NCI-H526 (cell line): ENCODE measurements at places on chromosomes 16 and 17.
A peak's percentile ranks its signal among the peaks of the same experiment; 100 is the strongest.

DNA sequence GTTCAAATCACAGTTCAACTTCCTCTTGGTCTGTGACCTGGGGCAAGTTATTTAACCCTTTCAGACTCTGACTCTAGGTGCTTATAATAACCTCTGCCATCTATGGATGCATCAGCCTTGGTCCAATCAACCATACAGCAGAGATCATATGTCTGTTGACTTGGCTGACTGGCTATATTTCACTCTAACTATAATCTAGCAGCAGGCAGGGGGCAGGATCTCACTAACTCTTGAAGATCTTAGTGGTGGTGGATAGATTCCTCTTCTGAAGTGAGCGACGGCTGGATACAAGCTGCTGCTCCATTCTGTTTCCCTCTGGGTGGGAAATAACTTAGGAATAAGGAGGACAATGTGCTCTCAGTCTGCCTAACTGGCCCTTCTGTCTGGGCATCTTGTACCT is 146.6 kb downstream of the SKAP1 start:
- DNase-seq, result no peak

GRCh38 chr16:51834133-51834532 is 683.1 kb upstream of the SALL1 start:
- no peak for DNase-seq

DNA sequence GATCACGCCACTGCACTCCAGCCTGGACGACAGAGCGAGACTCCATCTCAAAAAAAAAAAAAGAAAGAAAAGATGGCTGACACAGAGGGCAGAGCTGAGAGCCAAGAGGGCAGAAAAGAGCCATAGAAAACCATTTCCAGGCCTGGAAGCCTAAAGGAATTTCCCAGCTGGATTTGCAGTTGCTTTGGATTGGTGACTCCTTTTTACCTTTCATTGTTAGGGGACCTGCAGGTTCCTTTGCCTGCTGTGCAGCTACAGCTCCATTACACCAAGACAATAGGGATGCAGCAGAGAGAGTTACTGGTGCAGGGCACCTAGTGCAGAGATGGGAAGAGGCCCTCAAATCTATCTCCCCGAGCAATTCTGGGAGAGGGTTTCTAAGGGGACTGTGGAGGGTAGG is 18.4 kb downstream of the ZNF668 start:
- DNase-seq, result no peak

- no peak for DNase-seq
Observed at GRCh38 chr16:50297301-50298074, 31.1 kb downstream of the ADCY7 start.

DNA sequence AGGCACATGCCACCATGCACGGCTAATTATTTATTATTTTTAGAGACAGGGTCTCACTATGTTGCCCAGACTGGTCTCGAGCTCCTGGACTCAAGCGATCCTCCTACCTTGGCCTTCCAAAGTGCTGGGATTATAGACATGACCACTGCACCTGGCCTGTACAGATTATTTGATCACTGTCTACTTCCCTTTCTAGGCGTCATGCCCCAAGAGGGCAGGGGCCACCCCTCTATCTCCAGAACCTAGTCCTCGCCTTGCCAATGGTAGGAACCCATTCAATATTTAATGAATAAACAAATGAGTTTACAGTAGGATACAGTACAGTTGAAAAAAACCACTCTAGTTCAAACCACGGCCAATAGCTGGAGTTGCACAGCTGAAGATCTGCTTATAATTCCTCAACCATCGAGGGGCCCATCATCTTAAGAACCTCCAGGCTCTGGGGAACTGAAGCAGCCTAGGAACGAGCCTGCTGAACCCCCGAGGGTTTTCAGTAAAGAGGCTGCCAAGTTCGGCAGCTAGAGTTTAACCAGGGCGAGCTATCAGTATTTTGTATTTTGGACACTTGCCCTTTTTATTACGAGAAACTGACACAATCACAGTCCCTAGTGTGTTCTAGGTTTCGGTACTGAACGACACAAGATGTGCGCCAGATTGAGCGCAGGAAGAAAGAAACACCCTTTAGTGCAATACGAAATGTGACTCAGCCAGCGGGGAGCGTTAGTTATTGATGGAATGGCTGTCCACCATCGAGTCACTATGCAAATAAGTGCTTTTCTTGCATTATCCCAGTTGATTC is 14.6 kb downstream of the ADCY9 start:
- no peak for DNase-seq

- DNase-seq, result peak; percentile 28
Observed at GRCh38 chr17:80777274-80777673, 214.4 kb upstream of the CHMP6 start.

- no peak for DNase-seq
Observed at GRCh38 chr16:78976212-78976611, 624.3 kb downstream of the MAF start.

GRCh38 chr17:66375121-66375520 is 72.7 kb downstream of the PRKCA start:
- no peak for DNase-seq

DNA sequence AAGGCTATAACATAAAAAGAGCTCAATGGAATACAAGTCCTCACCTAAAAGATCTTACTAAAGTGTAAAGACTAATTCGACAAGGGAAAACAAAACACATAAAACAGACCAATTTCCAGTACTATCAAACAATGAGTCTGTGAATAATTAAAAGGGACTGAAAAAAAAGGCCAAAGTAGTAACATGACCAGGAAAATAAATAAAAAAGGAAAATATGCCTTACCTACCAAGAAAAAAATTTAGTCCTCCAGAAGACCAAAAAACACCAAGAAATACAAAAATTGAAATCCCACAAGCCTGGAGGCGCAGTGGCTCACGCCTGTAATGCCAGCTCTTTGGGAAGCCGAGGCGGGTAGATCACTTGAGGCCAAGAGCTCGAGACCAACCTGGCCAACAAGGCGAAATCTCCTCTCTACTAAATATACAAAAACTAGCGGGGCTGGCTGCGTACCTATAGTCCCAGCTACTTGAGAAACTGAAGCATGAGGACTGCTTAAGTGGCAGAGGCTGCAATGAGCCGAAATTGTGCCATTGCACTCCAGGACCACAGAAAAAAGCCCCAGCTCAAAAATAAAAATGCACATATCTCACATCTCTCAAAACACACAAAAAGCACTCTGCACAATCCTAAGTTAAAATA is 60.8 kb downstream of the TEX14 start:
- DNase-seq, result peak; percentile 79

GRCh38 chr17:54117452-54117851 is 294.7 kb downstream of the KIF2B start:
- no peak for DNase-seq

DNA sequence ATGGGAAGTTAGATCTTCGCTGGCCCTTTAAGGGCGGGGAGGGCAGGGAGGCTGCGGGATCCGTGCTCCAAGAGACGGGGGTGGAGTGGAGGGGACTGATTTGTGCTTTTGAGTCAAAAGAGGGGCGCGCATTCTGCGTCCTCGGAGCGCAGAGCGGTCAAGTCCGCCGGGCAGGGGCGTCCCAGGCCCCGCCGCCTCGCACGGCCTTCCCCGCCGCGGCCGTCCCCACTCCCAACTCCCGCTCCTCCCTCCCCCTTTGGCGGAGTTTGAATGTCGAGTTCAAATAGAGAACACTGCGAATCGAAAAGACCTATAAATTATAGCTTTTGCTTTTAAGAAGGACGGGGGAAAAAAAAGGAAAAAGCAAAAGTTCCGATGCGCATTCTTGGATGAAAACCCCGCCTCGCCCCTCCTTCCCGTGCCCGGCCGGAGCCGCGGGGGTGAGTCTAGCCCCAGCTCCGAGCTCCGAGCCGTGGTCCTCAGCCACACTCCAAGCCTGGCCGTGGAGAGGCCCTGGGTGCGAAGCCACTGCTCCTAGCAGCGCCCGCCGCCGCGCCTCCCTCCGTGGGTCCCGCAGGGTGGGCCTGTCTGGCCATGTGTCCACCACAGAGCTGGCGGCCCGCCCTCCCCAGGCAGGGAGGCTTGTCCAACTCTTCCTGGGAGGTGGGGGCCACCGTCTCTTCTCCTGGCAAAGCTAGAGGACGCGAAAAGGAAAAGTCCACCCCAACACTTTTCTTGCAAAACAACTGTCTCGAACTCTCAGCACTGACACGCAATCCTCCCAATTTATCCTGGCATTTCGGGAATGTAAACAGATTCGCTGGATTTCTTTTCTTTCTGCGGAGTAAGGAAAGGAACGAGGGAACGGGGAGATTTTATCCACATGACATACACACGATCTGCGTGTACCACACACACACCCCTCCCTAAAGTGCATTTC is 3.6 kb downstream of the CBX8 start:
- DNase-seq, result no peak

DNA sequence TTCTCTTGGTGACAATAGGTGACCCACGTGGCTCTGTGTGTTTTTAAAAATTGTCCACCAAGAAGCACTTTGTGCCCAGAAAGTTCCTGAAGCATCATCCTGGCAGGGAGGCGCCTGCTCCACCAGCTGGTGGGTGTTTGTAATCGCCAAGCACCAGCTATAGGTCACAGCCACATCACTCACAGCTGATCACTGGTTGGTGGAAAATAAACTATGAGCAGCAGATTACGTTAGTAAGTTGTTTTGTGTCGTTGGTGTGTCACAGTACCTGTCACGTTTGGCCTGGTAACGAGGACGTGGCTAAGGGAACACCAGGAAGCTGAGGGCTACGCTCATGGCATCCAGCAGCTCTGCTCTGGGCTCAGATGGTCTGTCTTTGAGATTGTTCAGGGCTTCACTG is 10.1 kb downstream of the MRM3 start:
- no peak for DNase-seq

- DNase-seq, result peak; percentile 41
Observed at GRCh38 chr16:88508868-88509748, 56.0 kb downstream of the ZFPM1 start.

- no peak for DNase-seq
Observed at GRCh38 chr17:78800132-78800931, 18.3 kb upstream of the CYTH1 start.

DNA sequence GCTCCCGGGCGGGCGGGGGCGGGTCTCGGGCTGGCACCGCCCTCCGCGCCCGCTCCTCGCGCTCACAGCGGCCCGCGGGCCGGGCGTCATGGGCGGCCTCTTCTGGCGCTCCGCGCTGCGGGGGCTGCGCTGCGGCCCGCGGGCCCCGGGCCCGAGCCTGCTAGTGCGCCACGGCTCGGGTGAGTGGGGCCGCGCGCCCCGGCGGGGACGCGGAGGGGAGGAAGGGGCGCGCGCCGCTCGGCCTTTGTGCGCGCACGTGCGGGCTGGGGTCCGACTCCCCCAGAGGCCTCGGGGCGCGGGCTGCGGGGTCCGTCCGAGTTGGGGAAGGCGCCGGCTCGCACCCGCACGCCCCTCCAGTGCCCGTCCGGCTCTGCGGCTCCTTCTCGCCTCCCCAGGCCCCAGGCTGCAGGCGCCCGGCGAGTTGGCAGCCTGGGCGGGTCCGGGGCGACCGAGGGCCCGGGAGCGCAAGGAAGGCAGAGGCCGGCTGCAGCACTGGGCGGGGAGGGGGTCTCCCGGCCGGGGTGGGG is at the start of gene NME4:
Gene NME4, plus strand, starts transcription at position 65 of the 527 bp plus-strand sequence. Its CDS starts 24 bp downstream, at position 89.
- DNase-seq, result no peak

DNA sequence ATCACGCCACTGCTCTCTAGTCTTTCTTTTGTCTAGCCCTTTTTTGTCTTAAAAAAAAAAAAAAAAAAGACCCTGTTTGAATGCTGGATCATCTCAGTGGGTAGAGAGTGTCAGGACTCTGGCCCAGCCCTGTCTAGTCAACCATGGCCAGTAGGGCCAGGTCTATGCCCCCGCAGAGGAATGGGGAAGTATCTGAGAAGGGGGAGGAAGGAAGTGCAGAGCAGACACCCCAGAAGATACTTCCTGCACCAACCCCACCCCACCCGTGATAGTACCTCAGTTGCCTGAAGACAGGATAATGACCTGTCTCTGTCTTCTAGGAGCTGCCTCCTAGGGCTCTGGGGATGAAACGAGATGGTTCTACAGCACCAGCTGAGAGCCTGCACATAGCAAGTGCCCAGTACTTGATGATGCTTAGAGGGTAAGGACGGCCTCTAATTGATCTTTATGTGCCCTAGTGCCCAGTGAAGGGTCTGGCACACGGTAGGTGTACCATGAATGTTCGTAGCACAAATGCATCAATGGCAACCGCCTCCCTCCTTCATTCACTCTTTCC is 55.4 kb downstream of the ABAT start:
- no peak for DNase-seq

DNA sequence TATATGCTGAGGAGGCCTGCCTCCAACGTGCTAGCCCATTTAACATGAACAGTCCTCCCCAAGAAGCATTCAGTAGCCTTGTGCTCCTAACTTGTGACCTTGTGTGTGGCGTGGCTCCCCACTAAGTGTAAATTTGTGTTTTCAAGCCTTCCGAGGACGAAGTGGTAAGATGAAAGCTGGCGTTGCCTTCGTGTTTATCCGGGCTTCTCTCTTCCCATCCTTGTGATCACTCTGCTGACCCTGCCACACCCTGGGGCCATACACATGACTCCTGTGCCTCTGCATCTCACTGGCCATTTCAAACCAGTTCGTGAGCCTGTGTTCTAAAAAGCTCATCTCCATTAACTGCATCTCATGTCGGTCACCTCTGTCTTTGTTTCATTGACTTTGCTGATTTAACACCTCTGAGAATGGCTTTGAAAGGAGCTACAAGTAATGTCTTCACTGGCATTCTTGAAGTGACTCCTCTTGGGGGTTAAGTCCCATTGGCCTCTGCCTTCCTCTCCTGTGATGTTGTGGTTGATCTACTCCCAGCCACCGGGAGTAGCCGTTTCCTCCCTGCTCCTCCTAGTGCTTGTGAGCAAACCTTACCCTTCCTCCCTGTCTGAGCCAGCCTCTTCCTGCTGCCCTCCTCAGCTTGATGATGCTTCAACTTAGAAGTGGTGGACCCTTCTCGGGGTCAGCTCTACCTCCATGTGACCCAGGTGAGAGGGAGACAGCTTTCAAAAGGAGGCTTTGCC is 27.4 kb upstream of the NAGLU start:
- no peak for DNase-seq

- DNase-seq, result no peak
Observed at GRCh38 chr16:83747936-83748335, 59.8 kb upstream of the HSBP1 start.

DNA sequence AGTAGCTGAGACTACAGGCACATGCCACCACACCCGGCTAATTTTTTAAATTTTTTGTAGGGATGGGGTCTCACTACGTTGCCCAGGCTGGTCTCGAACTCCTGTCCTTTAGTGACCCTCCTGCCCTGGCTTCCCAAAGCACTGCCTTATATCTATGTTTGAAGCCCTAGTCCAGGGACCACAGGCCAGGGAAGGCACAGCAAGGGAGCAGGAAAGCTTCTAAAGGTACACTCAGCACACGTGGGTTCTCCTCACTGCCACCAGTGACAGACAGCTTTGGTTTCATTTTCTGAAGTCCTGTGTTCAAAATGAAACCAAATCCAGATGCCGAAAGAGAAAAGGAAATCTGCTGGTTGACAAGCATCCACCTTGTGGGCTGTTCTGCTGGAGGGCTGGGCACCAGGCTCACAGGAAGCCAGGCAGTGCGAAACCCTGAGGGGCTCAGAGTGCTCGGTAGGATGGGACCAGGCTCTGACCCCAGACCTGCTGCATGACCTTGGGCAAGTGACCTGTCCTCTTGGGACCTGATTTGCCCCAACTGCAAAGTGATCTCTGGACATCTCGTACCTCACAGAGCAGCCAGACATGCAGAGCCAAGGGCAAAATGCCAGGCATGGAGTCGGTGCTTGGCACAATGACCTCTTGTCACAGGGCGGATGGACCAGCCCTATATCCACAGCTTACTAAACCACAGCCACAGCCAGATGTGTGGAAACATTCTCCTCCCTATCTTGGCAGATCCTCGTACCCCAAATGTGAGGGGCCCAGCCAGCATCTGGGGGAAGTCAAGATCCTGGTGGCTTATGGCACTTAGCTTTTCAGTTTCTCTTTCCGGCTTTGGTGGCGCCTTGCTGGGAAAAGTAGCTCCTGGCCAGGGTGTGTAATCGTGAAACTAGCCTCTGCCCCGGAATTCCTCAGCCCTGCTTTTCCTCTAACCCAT is 2.8 kb upstream of the SOCS1 start:
- no peak for DNase-seq
